Mesothelial cell of epicardium (in vitro differentiated cells): ENCODE measurements at places on chromosomes 4 and X. TPM values are rescaled to one million over a fixed set of nuclear protein-coding genes. Genes with fewer than 3 reads are reported as not detected.

Gene GBA3
- total RNA-seq, result not detected in 3 replicates

Gene ADAM29
- total RNA-seq, result not detected in 3 replicates

Gene TKTL1
- total RNA-seq, result 0.20 to 0.59 TPM (median 0.38 TPM) in 3 replicates

Gene DAPP1
- 2.5 to 2.9 TPM (median 2.7 TPM) in 3 replicates for total RNA-seq

Gene PPP3CA
- 23.5 to 25.8 TPM (median 24.1 TPM) in 3 replicates for total RNA-seq

Gene GAGE1
- total RNA-seq, result not detected in 3 replicates

Gene RTL5
- 36.1 to 37.5 TPM (median 36.4 TPM) in 3 replicates for total RNA-seq

Gene USP9X
- 87.0 to 91.6 TPM (median 87.3 TPM) in 3 replicates for total RNA-seq

Gene GUF1
- 26.3 to 27.6 TPM (median 26.5 TPM) in 3 replicates for total RNA-seq

Gene SPANXD
- 0.36 to 0.82 TPM (median 0.58 TPM) in 3 replicates for total RNA-seq

DNA sequence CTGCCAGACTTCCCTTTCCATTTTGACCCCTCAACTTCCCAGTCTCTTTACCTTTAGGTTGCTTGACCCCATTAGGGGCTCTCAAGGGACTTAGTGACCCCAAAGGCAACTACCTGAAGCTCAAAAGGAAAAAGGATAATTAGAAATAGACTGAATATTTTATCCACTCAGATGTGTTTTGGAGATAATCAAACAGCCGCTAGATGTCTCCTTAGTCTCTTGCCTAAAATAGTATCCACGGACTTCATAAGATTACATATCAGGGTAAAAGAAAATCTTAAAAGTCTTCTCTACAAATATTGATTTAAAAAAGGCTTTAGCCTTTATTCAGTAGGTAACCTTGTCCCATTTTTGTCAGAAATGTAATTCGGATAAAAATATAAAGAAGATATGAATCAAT, 21.0 kb upstream of the RHOXF2 start:
- no peak overlapping the region for H3K4me3 ChIP-seq
- H3K27me3 ChIP-seq, result no peaks in the 10 kb centered on the region
- H3K27ac ChIP-seq, result no peak overlapping the region
- no peaks in the 10 kb centered on the region for H3K4me1 ChIP-seq
- DNase-seq, result no peak
- no peaks in the 10 kb centered on the region for H3K36me3 ChIP-seq

DNA sequence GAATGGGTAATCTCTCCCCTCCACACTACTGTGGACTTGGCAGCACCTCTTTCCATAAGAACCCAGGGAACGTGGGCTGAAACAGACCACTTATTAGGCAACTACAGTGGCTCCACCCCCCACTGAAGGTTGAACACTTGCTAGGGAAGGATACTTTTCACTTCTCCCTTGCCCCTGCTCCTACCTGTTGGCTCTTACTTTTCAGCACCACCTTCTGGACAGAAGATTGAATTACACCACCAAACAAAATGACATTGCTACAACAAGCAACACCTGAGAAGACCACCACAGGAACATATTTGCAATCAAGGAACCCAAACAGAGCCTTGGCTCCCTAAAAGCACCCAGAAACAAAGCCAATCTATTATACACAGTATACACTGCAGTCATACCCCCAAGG, 132.1 kb upstream of the CXCL13 start:
- no peaks in the 10 kb centered on the region for H3K4me1 ChIP-seq
- H3K36me3 ChIP-seq, result no peaks in the 10 kb centered on the region
- H3K27me3 ChIP-seq, result peaks cover 51% of the 10 kb centered on the region
- H3K4me3 ChIP-seq, result no peak overlapping the region

- peaks cover 27% of the 10 kb centered on the region for H3K27me3 ChIP-seq
- H3K36me3 ChIP-seq, result no peaks in the 10 kb centered on the region
- H3K27ac ChIP-seq, result no peak overlapping the region
- DNase-seq, result no peak
- H3K4me3 ChIP-seq, result no peak overlapping the region
These were observed 3.2 kb downstream of the SEL1L3 start for GRCh38 chr4:25859429-25860148.

DNA sequence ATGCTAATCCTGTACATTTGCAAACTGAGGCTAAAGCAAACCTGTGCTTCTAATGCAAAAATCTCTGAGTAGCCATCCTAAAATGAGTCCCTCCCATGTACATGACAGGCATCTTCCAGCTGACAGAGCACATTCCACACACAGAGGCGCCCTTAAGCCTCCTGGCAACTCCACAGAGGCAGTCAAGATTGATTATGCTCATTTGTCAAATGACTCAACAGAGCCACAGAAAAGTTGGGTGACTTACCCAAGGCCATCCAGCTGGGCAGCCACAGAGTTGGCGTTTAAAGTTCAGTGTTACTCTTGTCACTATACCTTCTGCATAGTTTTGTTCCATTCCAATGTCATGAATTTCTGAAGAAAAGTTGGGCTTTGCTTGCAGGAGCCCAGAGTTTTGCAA, 394.6 kb upstream of the FGF13 start:
- no peak overlapping the region for H3K27ac ChIP-seq
- DNase-seq, result no peak
- H3K4me1 ChIP-seq, result no peaks in the 10 kb centered on the region
- H3K36me3 ChIP-seq, result no peaks in the 10 kb centered on the region
- H3K27me3 ChIP-seq, result no peaks in the 10 kb centered on the region
- H3K4me3 ChIP-seq, result no peak overlapping the region

- H3K4me3 ChIP-seq, result no peak overlapping the region
- no peak for DNase-seq
- H3K4me1 ChIP-seq, result no peaks in the 10 kb centered on the region
- H3K27me3 ChIP-seq, result no peaks in the 10 kb centered on the region
- H3K27ac ChIP-seq, result no peak overlapping the region
- H3K36me3 ChIP-seq, result peaks cover 7% of the 10 kb centered on the region
These were observed 154.6 kb upstream of the FAT1 start for GRCh38 chr4:186878203-186878776.

DNA sequence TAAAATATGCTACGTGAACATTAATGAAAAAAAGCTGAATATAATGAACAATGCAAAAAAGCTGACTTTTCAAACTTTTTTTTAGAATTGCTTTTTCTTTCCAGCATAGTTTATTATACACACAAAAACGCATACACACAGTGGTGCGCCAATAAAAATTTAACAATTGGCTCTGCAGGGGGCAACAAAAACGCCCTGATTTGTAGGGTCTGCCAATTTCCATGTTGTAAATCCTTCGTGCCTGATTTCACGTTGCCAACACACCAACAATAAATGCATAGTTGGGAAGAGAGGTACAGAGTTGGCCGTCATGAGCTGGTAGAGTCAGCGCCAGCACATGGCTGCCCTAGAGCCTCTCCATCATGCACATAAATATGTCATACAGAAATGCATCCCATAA, 333.1 kb downstream of the MAPK10 start:
- no peak for DNase-seq
- H3K36me3 ChIP-seq, result peaks cover 2% of the 10 kb centered on the region
- no peak overlapping the region for H3K27ac ChIP-seq

DNA sequence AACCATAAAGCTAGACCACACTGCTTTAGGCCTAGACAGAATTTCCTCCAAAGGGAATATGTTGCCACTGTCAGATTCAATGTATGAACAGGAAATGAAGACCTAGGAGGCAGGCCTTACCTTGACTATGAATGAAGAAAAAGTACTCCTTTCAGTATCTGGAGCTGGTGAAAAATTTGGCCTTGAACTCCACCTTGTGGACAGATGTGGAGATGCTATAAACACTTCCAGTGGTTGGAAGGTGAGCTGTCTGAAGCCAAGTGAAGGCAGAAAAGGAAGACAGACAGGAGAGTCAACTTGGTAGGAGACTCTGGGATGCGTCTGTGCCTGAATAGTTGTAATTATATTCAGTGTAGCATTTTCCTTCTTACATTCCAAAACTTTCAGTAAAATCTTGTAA, 17.2 kb downstream of the SPIN3 start:
- peaks cover 4% of the 10 kb centered on the region for H3K4me1 ChIP-seq
- no peaks in the 10 kb centered on the region for H3K27me3 ChIP-seq
- no peak for DNase-seq
- no peak overlapping the region for H3K27ac ChIP-seq

DNA sequence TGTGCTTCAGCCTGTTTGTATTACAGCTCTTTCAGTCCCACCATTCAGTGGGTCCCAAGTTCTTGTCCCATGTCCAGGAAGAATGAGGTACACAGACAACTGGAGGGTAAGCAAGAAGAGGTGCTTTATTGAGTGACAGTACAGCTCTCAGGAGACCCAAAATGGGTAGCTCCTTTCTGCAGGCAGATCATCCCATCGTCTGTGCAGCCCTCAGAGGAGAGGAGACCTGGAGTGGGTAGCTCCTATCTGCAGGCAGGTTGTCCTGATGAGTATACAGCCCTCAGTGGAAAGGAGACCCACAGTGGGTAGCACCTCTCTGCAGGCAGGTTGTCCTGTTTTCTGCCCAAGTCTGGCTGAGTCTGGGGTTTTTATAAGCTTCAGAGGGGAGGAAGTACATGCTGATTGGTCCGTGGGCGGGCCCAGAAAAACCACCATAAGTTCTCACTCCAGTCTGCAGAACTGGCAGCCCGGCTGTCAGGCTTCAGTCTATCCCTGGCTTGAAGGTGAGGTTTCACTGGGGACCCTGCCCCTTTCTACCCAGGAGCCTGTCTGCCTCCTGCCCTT, 18.0 kb downstream of the GRK4 start:
- no peaks in the 10 kb centered on the region for H3K36me3 ChIP-seq
- H3K4me3 ChIP-seq, result no peak overlapping the region
- H3K27me3 ChIP-seq, result peaks cover 6% of the 10 kb centered on the region
- DNase-seq, result no peak
- H3K27ac ChIP-seq, result no peak overlapping the region

- H3K4me3 ChIP-seq, result peak within 1 kb of the TSS; percentile 94
- no peaks in the 10 kb centered on the region for H3K27me3 ChIP-seq
- H3K4me1 ChIP-seq, result peaks cover 25% of the 10 kb centered on the region
- peaks cover 2% of the 10 kb centered on the region for H3K36me3 ChIP-seq
- DNase-seq, result no peak
These were observed at the start of gene C4orf46 for GRCh38 chr4:158671665-158671914. C4orf46 (minus strand) TSS chr4:158671887; CDS start chr4:158671801, 86 bp downstream.

DNA sequence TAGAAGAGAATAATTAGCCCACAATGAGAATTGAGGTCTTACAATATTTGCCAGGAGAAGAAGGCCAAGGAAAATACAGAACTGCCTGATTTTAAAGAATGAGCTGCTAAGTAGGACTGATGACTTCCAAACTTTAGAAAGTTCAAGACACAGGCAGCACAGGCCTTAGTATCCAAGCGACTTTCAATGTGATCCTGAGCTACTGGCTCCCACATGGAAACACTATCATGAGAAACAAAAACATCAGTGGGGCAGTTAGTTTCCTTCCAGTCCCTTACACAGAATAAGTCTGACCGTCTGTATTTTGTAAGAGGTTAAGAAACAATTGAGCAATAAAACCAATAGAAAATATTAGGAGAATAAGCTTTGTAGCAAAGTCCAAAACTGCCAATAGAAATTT, 251.4 kb downstream of the COL25A1 start:
- H3K27me3 ChIP-seq, result no peaks in the 10 kb centered on the region
- DNase-seq, result no peak
- H3K36me3 ChIP-seq, result no peaks in the 10 kb centered on the region

DNA sequence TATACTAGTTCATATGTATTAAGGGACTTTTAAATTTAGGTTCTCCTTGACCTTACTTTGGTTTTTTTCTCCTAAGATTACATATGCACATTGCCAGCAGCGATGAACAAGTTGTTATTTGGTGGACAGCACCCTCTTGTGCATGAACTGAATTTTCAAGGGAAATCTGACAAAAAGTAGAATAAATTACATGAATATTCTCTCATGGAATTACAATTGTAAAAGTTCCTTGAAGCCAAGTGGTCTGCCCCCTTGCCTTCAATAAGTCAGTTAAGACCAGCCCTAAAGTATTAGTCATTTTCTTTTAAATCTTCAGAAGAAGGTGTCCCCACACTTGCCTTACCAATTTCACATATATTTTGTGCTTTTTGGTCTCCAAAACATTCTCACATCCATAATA, 30.7 kb upstream of the SMARCA5 start:
- no peak overlapping the region for H3K27ac ChIP-seq
- H3K27me3 ChIP-seq, result peaks cover 5% of the 10 kb centered on the region
- H3K36me3 ChIP-seq, result no peaks in the 10 kb centered on the region
- H3K4me1 ChIP-seq, result no peaks in the 10 kb centered on the region

GRCh38 chr4:150826306-150826705, 188.8 kb downstream of the LRBA start:
- H3K36me3 ChIP-seq, result peaks cover 52% of the 10 kb centered on the region
- H3K27me3 ChIP-seq, result no peaks in the 10 kb centered on the region
- H3K27ac ChIP-seq, result no peak overlapping the region
- H3K4me1 ChIP-seq, result peaks cover 13% of the 10 kb centered on the region
- no peak for DNase-seq

DNA sequence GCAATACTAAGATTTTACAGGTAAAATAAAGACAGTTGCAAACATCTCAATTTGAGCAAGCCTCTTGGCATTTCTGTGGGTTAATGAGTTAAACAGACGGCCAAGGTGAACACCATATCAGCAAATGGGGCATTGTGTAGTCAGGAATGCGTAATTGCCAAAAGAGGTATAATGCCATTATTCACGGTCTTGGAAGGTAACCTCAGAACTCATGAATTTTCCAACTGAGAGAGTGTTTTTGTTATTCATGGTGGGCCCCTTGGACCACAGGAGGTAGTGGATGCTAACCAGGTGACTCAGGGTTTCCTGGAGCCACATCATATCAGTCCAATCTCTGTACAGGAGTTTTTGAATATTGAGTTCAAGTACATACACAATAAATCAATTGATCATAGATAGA, 368.0 kb upstream of the TECRL start:
- no peaks in the 10 kb centered on the region for H3K4me1 ChIP-seq
- DNase-seq, result no peak
- no peak overlapping the region for H3K4me3 ChIP-seq
- no peak overlapping the region for H3K27ac ChIP-seq

DNA sequence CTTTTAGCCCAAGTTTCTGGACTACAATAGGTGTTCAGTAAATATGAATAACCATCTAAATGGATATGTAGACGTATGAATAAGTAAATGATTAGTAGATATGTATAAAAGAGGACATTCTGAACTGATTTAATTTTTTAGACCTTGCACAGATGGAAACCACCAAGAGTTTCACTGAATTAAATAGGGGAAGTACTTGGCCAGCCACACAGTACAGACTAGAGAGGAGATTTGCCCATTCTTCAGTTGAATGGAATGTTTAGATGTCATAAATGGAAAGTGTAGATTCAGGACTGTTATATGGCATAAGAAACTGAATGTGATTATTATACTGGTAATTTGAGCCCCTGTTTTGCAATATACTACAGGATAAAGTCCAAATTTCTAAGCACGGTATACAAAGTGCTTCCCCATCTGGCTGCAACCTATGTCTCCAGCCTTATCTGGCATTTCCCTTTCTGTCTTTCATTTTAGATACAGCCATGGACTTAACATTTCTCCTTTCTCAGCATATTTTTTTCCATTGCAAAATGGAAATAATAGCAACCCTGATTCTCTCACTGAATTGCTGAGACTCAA, 137.8 kb upstream of the HS3ST1 start:
- no peak overlapping the region for H3K4me3 ChIP-seq
- no peaks in the 10 kb centered on the region for H3K27me3 ChIP-seq
- DNase-seq, result no peak
- no peaks in the 10 kb centered on the region for H3K36me3 ChIP-seq

GRCh38 chr4:18593297-18594002, 571.9 kb upstream of the LCORL start:
- no peak for DNase-seq
- peaks cover 12% of the 10 kb centered on the region for H3K27me3 ChIP-seq

- no peaks in the 10 kb centered on the region for H3K36me3 ChIP-seq
- no peak for DNase-seq
- no peak overlapping the region for H3K4me3 ChIP-seq
- no peaks in the 10 kb centered on the region for H3K27me3 ChIP-seq
- H3K27ac ChIP-seq, result peak overlapping the region; percentile 92
- peaks cover 45% of the 10 kb centered on the region for H3K4me1 ChIP-seq
These were observed 331.0 kb upstream of the PITX2 start for GRCh38 chr4:110953898-110954297.
